Activated CD8-positive, alpha-beta memory T cell treated with anti-CD3 and anti-CD28 coated beads, Interleukin-2, amount 10 ng/mL, durations not matched to agents 7 days and 5 days (primary cell): ENCODE measurements at places on chromosomes 12 and 14. TPM values are rescaled to one million over a fixed set of nuclear protein-coding genes. Genes with fewer than 3 reads are reported as not detected.

GRCh38 chr12:87382959-87383566 is 646.1 kb downstream of the C12orf50 start:
- H3K4me3 ChIP-seq, result no peak overlapping the region
- H3K27me3 ChIP-seq, result no peaks in the 10 kb centered on the region
- H3K36me3 ChIP-seq, result no peaks in the 10 kb centered on the region
- DNase-seq, result no peak
- H3K27ac ChIP-seq, result no peak overlapping the region

DNA sequence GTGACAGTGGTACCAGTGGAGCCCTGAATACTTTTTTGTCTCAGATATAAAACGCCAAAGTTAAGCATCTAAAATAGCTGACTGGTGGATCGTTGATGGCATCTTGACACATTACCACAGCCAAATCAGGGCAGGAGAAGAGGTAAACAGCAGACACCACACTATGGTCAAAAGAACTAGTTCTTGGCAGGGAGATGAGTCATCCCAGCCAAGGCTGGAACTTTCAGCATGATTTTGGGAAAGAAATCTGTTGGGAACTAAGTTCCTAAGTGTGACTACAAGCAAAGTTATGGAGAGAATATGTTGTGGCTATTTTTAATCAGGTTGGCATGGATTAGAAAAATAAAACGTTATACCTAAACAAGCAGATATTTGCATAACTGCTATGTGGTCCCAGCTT is 36.9 kb downstream of the LGR5 start:
- no peaks in the 10 kb centered on the region for H3K36me3 ChIP-seq
- H3K4me1 ChIP-seq, result no peaks in the 10 kb centered on the region
- H3K27me3 ChIP-seq, result peaks cover 10% of the 10 kb centered on the region
- no peak for DNase-seq

DNA sequence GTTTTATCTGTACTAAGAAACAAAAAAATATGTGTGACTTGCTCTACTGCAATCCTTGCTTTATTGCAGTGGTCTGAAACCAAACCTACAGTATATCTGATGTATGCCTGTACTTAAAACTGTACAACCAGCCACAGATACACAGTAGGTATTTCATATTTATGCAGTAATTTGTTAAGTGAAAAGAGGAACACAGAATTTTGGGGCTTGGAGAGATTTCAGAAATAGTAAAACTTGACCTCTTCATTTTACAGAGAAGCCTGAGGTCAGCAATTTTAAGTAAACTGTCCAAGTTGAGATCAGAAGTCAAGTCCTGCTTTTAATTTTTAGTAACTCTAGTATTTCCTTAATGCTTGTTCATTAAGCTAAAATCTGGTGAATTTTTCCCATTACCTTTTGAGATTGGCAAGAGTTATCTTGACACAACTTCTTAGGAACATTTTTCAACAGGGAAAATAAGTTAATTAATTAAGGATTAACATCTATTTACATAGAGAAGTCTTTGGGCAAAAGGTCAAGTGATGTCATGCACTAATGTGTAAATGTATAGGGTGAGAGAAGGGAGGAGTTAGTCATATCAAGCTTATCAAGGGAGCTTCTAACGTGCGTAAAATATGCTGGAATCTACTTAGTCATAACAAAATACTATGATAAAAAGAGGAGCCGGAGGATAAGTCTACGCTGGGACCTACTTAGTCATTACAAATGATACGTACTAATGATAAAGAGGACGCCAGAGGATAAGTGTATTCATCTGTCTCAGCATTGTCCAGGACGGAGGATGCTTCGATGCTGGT is 66.0 kb upstream of the GTF2A1 start:
- H3K4me3 ChIP-seq, result no peak overlapping the region
- H3K27ac ChIP-seq, result no peak overlapping the region
- no peaks in the 10 kb centered on the region for H3K36me3 ChIP-seq
- DNase-seq, result no peak

The FOXG1 gene
- not detected for total RNA-seq

GRCh38 chr14:84006643-84007155 is 1523.2 kb upstream of the FLRT2 start:
- no peaks in the 10 kb centered on the region for H3K4me1 ChIP-seq
- H3K4me3 ChIP-seq, result no peak overlapping the region
- no peaks in the 10 kb centered on the region for H3K27me3 ChIP-seq

GRCh38 chr14:95123891-95124579 is 33.3 kb downstream of the DICER1 start:
- H3K27ac ChIP-seq, result no peak overlapping the region
- H3K4me3 ChIP-seq, result no peak overlapping the region
- H3K27me3 ChIP-seq, result no peaks in the 10 kb centered on the region
- peaks cover 6% of the 10 kb centered on the region for H3K4me1 ChIP-seq
- peaks cover 40% of the 10 kb centered on the region for H3K36me3 ChIP-seq
- DNase-seq, result no peak

The LRRC10 gene
- total RNA-seq, result not detected

- peaks cover 14% of the 10 kb centered on the region for H3K4me1 ChIP-seq
- no peak overlapping the region for H3K4me3 ChIP-seq
- H3K27ac ChIP-seq, result peak overlapping the region; percentile 8
- H3K36me3 ChIP-seq, result peaks cover 38% of the 10 kb centered on the region
- H3K27me3 ChIP-seq, result no peaks in the 10 kb centered on the region
These were observed 36.4 kb downstream of the TESPA1 start for GRCh38 chr12:54948171-54948570.
